Activated CD4-positive, alpha-beta T cell treated with anti-CD3 and anti-CD28 coated beads for 48 hours (primary cell): ENCODE measurements at places on chromosomes 4 and X.

- DNase-seq = no peak
Observed at GRCh38 chr4:117434424-117434823, 349.0 kb upstream of the TRAM1L1 start.

DNA sequence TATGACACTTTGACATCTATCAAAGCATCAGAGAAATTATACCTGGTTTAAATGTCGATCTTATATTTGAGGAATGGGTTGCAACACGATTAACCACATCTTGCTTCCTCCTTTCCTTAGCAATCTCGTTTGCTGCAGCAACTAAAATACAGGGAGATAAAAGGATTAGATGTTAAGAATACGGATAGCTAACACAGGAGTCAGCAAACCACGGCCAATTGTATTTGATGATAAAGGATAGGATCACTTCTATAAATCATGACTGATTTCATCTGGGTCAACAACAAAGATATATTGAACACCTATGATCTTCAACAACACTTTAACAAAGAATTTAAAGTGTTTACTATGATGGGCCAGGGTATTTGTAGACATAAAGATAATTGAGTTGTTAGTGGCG is 5.0 kb downstream of the MAP7D3 start:
- no peak for DNase-seq

GRCh38 chrX:100863326-100863864 is 10.8 kb downstream of the NOX1 start:
- no peak for DNase-seq

- no peak for DNase-seq
Observed at GRCh38 chr4:52251864-52252263, 200.8 kb downstream of the SPATA18 start.

- no peak for DNase-seq
Observed at GRCh38 chr4:20195071-20195885, 56.4 kb upstream of the SLIT2 start.
